ENCODE measurements at places on chromosomes 5 and 9.

GRCh38 chr5:172322028-172322965, 38.7 kb upstream of the UBTD2 start:
- no peak for DNase-seq

GRCh38 chr5:1462358-1462757, 17.1 kb upstream of the SLC6A3 start:
- no peak for DNase-seq

DNA sequence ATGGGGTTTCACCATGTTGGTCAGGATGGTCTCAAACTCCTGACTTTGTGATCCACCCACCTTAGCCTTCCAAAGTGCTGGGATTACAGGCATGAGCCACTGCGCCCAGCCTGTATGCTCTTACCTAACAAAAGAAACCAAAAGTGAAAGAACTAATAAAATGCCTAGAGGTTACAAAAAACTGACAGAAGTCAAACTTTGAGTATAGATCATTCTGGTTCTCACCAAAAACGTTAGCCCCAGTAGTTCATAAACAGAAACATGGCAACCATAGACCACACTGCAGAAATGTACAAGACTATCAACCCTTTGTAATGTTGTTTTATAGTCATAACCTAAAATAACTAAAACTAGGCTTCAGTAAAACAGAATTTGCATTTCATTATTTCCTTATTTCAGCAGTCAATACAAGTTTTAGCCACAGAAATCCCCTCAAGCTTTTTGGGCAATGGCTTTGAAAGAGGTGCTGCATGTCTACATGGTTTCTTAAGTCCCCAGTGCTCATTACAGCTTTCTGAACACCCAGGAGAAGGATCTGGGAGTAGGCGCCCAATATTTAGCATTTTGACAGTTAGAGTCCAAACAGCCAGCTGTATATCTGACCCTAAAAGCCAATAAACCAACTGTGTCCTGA, 72.5 kb downstream of the EPB41L4A start:
- DNase-seq: no peak

GRCh38 chr9:16718952-16719351, 151.5 kb downstream of the BNC2 start:
- DNase-seq: no peak

DNA sequence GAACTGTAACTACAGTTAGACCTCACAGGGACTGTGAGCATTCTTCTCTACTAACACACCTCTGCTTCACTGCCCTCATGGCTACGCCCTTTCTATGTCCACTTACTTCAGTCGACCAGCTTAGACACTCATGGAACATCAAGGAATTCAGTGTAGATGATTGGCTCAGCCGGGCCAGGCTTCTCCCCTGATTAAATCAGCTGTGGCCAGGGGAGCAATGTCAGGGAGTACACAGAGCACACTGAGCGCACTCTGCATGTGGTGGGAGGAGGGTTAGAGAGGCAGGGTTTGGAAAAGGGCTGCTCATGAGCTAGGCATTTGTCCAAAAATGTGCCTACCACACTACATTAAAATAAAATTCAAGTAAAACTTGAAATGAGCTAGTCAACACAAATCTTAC, 400.5 kb downstream of the ARRDC3 start:
- DNase-seq: peak; percentile 37

GRCh38 chr9:78004478-78005229, 27.0 kb downstream of the GNAQ start:
- no peak for DNase-seq

GRCh38 chr9:73640971-73641370, 489.3 kb downstream of the ANXA1 start:
- no peak for DNase-seq

- peak; percentile 58 for DNase-seq
Measured at GRCh38 chr5:113204525-113205161, 228.0 kb downstream of the DCP2 start.

DNA sequence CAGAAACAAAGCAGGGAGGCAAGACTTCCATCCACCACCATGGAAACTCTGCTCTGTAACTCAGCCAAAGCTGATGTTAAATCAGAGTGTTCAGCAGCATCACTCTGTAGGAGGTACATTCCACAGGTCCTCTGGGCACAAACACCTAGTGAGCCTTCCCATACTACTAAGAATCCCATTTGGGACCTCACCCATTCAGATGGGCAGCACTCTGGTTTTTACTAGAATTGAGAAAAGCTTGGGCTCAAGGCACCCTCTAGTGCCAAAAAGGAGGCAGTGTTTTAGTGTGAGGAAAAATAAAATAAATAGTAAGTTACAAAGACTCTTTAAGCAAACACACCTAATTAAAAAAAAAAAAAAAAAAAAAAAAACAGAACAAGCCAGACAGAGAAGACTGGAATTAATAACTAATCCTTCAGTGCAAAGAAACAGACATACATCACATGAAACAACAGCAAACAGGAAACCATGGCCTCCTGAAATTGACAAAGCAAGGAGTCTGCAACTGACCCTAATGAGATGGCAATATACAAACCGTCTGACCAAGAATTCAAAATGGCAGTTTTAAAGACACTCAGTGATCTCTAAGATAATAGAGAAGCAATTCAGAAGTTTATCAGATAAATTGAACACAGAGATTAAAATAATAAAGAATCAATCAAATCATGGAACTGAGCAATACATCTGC, 159.5 kb downstream of the GNA14 start:
- peak; percentile 34 for DNase-seq

- DNase-seq: no peak
Measured at GRCh38 chr5:67245259-67245846, 48.8 kb upstream of the CD180 start.

- peak; percentile 55 for DNase-seq
Measured at GRCh38 chr5:141514330-141515133, 25.7 kb downstream of the PCDHGC5 start.

DNA sequence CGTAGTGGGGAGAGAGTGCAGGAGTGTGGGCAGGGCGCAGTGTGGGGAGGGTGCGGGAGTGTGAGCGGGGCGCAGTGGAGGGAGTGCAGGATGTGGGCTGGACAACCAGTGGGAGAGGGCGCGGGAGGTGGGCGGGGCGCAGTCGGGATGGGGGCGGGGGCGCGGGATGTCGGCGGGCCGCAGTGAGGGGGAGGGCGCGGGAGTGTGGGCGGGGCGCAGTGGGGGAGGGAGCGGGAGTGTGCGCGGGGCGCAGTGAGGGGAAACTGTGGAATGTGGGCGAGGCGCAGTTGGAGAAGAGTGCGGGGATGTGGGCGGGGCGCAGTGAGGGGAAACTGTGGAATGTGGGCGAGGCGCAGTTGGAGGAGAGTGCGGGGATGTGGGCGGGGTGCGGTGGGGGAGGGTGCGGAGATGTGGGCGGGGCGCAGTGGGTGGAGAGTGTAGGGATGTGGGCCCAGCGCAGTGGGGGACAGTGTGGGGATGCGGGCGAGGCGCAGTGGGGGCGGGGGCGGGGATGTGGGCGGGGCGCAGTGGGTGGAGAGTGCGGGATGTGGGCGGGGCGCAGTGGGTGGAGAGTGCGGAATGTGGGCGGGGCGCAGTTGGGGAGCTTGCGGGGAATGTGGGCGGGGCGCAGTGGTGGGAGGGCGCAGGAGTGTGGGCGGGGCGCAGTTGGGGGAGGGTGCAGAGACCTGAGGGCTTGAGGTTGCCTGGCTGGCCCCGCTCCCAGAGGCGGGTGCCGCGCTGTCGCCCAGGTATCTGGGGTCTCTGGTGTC, at the start of gene NXNL2:
Gene NXNL2, plus strand, starts transcription at position 723 of the 770 bp plus-strand sequence. CDS start 257 bp downstream, outside the sequence.
- DNase-seq: peak; percentile 91

DNA sequence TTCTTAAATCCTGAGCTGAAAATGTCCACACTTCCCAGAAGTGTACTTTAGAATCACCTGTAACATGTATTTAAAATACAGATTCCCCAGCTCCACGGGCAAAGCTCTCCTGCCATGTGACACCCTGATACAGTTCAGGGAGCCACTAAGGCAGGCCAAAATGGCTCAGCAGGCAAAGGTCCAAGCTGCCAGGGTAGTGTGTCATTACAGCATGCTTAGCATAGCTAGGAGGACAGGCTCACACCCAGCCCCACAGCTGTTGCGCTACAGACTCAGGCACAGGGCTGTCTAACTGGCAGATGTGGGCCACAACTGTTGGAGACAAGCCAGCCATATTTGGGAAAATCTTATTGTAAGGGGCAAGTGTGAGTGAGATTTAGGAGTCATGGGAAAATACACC, 73.0 kb downstream of the C9orf85 start:
- peak; percentile 14 for DNase-seq

- no peak for DNase-seq
Measured at GRCh38 chr9:18675973-18676372, 202.0 kb downstream of the ADAMTSL1 start.

- DNase-seq: no peak
Measured at GRCh38 chr5:175284806-175285205, 159.2 kb downstream of the DRD1 start.

- no peak for DNase-seq
Measured at GRCh38 chr5:90602681-90603080, 44.1 kb downstream of the ADGRV1 start.

GRCh38 chr5:65383859-65384258, 97.9 kb downstream of the ADAMTS6 start:
- no peak for DNase-seq

GRCh38 chr5:6632324-6632887, 438 bp downstream of the NSUN2 start:
- peak; percentile 54 for DNase-seq

DNA sequence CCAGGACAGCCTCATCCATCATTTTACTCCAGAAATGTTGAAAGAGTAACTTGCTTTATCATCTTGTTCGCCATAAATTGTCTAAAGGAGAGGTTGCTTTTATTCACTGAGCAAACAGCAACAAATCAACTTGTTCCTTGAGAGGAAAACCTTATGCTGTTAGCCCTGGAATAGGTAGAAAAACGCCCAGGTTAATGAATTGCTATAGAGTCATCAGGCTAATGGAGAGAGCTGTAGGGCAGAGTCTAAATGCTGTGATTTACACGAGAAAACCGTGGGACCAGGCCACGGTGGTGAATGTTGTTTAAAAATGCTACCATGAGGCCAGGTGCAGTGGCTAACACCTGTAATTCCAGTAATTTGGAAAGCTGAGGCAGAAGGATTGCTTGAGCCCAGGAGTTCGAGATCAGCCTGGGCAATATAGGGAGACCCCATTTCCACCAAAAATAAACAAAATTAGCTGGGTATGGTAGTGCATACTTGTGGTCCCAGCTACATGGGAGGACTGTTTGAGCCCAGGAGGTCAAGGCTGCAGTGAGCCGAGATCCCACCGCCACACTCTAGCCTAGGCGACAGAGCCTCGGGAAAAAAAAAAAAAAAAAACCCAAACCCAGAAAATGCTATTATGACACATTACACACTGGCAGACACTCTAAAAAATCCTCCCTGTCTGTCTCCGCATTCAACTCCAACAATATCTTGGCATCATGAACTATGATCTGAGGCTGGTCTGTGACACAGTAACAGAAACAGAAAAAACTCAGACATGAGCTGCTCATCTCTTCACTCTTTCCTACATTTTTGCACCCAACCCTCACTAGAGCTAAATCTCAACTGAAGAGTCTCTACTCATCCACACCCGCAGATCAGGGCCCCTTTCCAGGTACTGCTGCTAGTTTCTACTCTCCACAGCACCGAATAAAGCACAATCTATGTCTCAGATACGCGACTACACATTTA, 118.6 kb upstream of the RETREG1 start:
- peak; percentile 30 for DNase-seq

- DNase-seq: no peak
Measured at GRCh38 chr9:128421482-128421996, 882 bp downstream of the CERCAM start.

DNA sequence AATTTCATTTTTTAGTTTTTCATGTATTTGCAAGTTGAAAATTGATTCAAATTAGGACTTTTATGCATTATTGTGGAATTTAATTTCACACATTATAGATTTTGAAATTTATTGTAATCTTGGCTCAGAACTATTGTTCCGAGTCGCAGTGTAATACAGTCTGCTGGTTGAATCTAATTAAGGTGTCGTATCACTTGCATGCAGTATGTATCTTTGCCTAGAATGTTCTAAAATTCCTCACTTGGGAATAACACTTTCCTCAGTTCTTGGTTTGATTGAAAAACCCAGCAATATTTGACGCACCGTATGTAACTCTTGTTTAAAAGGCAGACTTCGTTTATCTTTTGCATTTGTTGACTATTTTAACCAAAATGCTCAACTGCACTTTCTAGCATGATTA, 49.4 kb downstream of the MELK start:
- DNase-seq: no peak

GRCh38 chr5:141870871-141871270, 7.3 kb downstream of the PCDH1 start:
- no peak for DNase-seq

- no peak for DNase-seq
Measured at GRCh38 chr5:41181691-41182564, 31.4 kb downstream of the C6 start.

GRCh38 chr5:71533615-71534014, 53.5 kb upstream of the MCCC2 start:
- peak; percentile 62 for DNase-seq

GRCh38 chr5:132850066-132850465, 16.2 kb downstream of the GDF9 start:
- DNase-seq: peak; percentile 55

DNA sequence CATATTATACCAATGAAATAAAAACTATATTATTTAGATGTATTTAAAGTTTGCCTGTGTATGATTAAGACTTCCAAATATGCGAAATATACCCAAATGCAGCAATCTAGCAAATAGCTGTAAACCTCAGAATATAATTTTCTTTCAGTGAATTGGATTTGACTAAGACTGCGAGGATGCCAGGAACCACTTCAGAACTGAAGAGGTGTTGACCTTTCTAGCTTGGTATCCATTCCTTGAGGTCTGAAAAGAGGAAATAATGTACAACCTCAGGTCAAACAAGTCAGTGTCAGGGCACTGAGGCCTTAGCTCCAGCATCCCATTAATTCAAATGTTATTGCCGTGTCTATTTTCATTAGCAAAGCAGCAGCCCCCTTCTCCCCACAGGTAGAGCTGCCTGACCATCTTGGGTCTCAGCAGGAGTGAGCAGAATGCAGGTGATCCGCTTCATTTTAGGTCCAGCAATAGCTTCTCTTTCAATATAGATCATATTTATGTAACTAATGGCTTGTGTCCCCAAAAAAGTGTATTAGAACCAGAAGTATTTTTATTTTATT, 100.0 kb downstream of the KIAA1958 start:
- no peak for DNase-seq

DNA sequence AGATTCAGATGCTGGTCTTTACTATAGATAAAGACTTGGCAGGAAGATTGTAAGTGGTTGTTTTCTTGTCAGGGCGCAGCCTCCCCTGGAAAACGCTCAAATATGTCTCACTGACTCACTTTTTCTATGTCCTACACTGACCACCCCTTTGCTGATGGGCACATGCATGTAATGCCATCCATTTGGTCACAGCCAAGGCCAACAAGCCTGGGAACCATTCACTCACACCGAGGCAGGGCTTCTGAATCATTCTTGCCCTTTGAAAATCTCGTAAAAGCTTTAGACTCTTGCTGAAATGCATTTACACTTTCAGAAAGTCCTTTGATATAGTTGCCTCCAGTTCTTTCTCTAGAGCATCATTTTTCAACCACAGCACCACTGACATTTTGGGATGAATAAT, 249.4 kb downstream of the ACTL7B start:
- DNase-seq: no peak

All from mesenchymal stem cell (in vitro differentiated cells and primary cell).